ENCODE measurements at places on chromosomes 1 and 21.
A peak's percentile ranks its signal among the peaks of the same experiment; 100 is the strongest.

- DNase-seq = no peak
Measured at GRCh38 chr21:41010101-41010435, 157.9 kb upstream of the BACE2 start.

GRCh38 chr1:210597555-210598134, 268.9 kb downstream of the HHAT start:
- DNase-seq = no peak

GRCh38 chr1:39936724-39937491, 18.0 kb upstream of the MFSD2A start:
- no peak for DNase-seq

GRCh38 chr1:91884459-91885212, 1.3 kb downstream of the TGFBR3 start:
- DNase-seq = peak; percentile 17

GRCh38 chr1:46210561-46210960, 7.4 kb downstream of the LURAP1 start:
- no peak for DNase-seq

DNA sequence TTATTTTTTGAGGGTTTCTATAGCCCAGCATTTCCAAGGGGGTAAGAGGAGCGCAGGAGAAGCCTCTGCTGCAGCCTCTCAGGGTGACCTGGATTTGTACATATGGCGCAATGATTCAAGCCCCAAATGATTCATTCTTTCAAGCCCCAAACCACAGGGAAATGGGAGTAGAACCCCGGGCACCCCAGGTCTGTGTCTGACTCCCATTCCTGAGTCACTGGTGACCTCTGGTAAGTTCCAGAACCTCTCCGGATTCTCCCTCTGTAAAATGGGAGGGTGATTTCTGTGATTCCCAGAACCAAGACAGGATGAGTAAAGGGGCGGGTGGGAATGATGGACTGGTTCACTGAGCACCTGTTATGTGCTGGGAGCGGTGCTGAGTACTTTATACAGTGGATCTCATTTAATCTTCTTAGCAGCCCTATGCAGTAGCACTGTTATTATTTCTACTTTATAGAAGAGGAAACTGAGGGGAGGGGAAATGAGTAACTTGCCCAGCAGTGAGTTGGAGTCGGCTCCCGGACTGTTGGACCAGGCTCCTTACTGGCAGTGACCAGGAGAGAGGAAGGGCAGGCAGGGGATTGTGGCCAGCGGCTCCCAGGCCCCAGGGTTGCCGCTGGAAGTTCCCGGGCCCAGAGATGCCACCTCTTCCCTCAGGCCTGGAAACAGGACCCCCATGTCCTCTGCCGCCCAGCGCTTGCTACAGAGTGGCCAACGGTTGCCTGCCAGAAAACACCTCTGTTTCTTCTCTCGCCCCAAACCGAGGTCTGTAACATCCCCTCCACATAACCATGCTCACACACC, 20.3 kb upstream of the SLC26A9 start:
- DNase-seq = no peak

DNA sequence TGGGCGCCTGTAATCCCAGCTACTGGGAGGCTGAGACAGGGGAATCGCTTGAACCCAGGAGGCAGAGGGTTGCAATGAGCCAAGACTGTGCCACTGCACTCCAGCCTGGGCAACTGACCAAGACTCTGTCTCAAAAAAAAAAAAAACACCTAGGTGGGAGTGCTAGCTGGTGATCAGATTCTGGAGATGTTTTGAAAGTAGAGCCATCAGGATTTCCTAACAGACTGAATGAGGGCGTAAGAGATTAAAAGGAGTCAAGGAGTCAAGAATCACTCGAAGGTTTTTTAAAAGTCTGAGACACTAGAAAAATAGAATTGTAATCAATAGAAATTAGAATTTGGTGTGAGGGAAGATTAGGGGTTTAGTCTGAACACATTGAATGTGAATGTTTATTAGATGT, 73.8 kb downstream of the HSF2BP start:
- no peak for DNase-seq

DNA sequence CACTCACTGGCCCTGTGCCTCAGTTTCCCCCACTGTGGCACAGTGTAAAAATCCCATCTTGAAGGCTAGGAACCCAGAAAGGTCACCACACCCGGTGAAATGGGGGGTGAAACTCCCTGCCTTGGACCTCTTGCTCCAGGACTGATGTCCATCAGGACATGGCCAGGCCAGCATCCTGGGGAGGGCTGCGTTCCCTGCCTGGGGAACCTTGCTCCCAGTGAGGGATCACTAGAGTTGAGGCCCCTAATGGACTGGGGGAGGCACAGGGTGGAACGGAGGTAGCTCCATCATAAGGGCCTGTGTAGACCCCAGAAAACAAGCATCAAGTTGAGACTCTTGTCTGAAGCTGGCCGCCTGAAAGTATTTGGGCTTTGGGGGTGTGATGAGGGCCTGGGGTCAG, 10.4 kb upstream of the ZNF670 start:
- DNase-seq = no peak

GRCh38 chr1:224506141-224506814, 71.7 kb upstream of the WDR26 start:
- no peak for DNase-seq

DNA sequence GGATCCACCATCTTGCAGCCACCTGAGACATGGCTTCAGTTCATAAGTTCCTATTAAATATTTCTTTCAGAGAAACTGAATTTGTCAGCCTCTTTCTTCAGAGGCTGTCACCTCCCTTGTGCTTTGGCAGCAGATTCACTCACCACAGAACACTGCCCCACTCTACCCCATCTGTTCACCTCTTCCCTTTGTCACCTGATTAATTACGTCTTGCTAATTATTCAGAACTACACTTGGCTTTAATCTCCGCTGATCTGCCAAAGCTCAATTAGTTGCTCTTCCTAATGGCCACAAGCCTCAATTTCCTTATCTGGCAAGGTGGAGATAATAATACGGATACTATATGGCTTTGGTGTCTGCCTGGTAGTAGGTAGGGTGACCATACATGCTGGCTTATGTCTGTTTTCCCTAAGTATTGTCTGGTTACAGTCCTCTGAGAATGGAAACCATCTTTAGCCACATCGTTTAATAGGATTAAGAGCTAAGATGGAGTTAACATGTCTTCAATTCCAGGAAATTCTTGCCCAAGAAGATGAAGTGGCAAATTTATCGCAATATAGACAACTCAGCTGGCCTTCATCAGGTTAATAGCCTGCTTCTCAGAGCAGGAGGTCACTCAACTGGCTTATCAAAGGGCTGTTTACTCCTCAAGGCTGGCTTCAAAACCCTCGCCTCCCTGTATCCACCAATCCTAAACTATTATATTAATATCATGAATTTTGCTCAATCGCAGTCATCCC, 58.2 kb upstream of the ADAR start:
- no peak for DNase-seq

DNA sequence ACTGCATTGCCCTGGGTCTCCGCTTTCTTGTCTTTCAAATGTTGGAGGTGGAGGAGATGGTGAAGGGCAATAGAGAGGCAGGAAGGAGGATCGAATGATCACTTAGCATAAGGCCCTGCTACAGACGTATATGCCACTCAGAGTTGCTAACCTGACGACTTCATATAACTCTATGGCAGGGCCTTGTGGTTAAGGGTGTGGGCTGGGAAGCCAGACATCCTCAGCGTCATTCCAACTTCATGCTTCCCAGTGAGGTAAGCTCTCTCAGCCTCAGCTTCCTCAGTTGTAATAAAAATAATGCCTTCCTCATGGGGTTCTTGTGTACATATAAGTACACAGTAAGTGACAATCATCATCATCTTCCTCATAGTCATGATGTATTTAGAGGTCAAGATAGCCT, 54.6 kb downstream of the CASQ2 start:
- DNase-seq = no peak

DNA sequence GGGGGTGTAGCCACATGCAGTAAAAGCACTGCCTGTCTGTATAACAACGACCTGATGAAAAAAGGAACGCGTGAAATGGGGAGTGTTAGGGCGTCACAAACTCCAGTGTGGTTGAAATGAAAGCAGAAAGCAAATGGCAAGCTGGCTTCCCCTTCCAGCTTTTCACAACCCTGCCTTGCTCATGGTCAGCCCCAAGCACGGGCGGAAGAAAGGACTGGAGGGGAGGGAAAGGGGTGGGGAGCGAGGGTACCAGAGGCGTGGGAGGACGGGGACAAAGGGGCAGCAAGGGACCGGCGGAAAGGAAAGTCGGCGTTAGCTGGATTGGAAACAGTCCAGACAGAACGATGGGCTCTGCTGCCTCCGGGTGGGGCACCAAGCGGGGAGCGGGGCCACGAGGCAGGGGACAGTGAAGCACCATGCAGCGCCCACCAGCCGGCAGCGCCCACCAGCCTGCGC, 9.6 kb downstream of the VPS26C start:
- DNase-seq = no peak

DNA sequence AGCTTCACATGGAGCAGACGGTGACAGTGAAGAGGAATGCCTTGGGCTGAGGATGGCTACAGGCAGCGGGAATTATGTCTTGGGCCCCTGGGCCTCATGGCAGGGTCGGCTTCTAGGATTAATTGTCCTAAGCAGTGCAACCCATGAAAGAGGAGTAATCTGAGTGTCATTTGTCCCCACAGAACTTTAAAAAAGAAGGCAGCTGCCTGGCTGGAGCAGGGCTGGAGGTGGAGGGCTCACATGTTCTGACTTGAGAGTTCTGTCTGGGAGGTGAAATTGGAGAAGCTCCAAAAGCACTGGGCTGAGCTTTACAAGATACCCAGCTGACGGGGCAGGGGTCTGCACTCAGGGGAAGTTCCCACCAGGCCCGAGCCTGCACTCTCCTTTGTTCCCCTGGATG, 22.6 kb downstream of the CACNA1S start:
- DNase-seq = no peak

- no peak for DNase-seq
Measured at GRCh38 chr1:119414950-119415349, at the start of gene HSD3B2. TSS of gene HSD3B2 (plus strand) at chr1:119415150. CDS start at chr1:119415420, 270 bp downstream.

- DNase-seq = no peak
Measured at GRCh38 chr1:112540226-112540794, 31.5 kb downstream of the WNT2B start.

- DNase-seq = no peak
Measured at GRCh38 chr1:40845895-40846294, 16.3 kb downstream of the CITED4 start.

DNA sequence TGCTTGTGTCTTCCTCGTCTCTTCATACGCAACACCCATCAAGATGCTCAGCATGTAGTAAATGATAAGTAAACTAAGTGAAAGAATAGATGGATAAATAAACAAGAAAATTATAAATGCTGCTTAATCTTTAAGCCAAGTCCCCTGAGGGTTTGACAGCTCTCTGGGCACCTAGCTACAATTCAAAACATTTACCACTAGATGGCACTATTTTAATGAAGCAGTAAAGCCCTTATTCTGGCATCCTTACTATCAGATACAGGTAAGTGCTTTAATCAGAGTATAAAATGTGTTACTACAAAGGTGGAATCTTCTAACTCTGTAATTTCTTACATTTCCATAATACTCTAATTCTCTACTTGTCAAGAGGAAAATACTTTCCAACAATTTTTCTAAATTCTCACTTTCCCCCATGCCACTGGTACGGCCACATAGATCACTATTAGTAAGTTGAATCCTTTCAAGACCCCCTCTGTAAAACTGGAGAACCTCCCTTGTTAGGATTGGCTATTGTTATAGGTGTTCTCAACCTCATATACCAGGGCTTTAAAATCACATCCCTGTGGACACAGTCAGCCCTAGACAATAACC, 137.8 kb downstream of the BARHL2 start:
- no peak for DNase-seq

GRCh38 chr1:10841118-10841517, 44.7 kb upstream of the CASZ1 start:
- no peak for DNase-seq

DNA sequence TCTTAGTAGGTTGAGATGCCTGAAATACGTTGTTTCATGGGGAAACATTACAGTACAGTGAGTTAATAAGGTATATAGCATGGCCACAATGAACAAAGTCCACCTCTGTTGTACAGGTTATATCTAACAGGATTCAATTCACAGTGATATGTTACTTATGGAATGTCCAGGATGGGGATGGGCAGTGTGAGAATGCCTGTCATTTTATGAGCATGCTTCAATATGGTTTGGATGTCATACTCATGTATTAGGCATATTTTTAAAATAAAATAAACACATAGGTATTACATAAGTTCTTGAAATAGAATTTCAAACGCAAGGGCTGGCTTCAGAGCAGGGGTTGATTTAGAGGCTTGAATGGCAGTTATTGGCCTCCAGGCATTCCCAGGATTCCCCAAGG, 6.1 kb upstream of the PHLDA3 start:
- no peak for DNase-seq

DNA sequence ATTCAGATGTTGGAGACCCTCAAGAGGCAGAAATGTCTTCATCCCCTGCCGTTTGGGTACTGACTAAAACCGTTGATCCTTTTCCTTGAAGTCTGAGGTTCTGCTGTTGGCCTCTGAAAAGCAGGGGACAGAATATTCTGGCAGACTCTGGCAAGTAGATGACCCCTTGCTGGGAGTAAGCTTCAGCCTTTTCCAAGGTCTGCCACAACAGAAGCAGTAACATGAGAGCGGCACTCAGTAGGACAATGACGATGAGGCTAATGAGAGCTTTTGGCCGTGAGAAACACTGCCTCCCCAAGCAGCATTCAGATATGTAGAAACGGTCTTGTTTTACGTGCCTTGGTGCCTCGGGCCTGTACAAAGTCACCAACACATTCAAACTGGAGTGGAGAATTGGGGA, 143.7 kb downstream of the ST6GALNAC5 start:
- DNase-seq = no peak

DNA sequence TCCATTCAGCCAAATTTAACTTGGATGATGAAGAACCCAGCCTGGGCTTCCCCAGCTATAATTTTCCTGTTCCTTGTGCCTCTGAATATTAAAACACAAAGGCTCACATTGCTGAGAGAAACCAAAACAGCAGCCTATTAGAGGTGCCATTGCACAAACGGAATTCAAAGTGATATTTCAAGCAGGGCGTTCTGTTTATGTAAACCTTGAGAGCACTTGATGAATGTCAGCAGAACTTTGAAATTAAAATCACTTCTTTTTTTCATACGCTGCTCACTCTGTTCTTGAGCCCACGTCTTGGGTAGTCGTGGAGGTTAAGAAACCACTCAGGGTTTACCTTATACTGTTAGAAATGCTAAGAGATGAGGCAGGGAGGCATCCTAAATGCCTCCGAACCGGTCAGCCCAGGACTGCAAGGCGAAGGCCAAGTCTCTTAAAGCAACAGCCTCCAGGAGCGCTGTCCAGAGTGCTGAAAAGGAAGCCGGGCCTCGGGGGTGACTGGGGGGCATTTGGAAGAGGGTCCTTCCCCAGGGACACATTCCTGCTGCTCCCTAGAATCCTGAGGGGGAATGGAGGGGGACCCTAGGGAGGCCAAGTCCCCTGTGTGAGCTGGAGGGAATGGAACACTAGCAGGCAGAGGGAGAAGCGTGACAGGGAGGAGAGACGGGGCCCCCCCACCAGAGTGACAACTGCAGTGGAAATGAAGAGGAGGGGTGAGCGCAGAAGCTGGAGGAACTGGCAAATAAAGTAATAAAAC, 154.8 kb upstream of the VAMP3 start:
- DNase-seq = no peak
